ENCODE measurements at places on chromosomes 1 and 21.

- H3K4me3 ChIP-seq = no peak overlapping the region
- DNase-seq = no peak
- H3K27ac ChIP-seq = no peak overlapping the region
- no peaks in the 10 kb centered on the region for H3K4me1 ChIP-seq
Measured at GRCh38 chr1:171860696-171861095, 19.4 kb downstream of the DNM3 start.

DNA sequence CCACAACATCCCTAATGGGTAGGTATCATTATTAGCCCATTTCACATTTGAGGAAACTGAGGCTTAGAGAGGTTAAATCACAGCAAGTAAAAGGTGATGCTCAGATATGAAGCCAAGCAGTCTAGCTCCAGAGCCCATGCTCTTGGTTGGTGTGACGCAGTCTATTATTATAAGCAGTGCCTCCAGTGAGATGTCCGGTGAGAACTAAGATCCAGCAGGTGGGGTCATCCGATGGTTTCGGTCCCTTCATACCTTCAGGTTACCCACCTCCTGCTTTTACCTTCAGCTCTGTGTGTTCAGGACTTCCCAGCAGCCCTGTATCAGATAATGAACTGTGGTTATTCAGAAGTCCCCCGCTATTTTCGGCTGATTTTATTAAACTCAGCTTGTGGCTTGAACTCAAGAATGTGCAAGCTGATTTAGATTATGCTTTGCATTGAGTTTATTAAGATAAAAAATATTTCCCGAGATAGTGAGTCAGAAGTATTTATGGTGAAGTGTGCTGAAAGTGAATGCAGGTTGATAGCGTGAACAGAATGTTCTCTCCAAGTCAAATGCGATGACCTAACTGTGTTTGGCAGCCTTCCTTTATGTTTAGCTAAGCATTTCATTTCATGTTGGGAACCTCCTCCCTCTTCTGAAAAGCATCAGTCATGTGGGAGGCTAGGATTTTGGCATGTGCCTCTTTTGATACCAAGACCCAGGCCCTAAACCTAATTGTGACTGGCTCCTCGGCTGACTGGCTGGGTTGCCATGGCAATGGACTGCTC lies 160.9 kb upstream of the UBE2U start:
- H3K4me1 ChIP-seq = peaks cover 4% of the 10 kb centered on the region
- H3K27me3 ChIP-seq = no peaks in the 10 kb centered on the region
- no peak overlapping the region for H3K4me3 ChIP-seq
- DNase-seq = peak; percentile 38
- no peak overlapping the region for H3K27ac ChIP-seq
- H3K36me3 ChIP-seq = no peaks in the 10 kb centered on the region

DNA sequence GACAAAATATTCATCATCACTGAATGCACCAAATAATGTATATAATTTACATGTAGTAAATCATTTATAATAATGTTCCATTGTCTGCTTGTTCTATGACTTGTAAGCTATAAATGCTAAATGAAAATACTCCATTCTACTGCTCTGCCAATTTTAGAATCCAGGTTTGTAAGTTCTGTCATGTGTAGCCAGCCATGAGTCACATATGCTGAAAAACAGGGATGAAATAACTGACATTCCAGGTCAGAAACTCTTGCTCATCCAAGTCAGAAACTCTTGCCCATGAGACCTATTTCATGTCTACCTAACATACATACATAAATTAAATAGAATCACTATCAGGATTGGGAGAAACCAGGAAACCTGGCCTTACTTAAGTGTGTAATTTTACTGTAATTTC lies 95.6 kb downstream of the ASH1L start:
- no peaks in the 10 kb centered on the region for H3K27me3 ChIP-seq
- no peaks in the 10 kb centered on the region for H3K4me1 ChIP-seq
- no peak for DNase-seq
- no peak overlapping the region for H3K4me3 ChIP-seq
- no peaks in the 10 kb centered on the region for H3K36me3 ChIP-seq

DNA sequence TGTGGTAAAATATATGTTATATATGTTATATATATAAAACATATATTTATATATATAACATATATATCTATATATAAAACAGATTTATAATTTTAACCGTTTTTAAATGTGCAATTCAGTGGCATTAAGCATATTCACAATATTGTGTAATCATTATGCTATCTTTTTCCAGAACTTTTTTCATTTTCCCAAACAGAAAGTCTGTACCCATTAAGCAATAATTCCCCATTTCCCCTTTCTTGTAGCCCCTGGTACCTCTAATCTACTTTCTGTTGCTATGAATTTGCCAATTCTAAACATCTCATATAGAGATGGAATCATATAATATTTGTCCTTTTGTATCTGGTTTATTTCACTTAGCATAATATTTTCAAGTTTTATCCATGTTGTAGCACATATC lies 10.7 kb upstream of the ARHGEF11 start:
- no peaks in the 10 kb centered on the region for H3K27me3 ChIP-seq
- H3K4me1 ChIP-seq = no peaks in the 10 kb centered on the region
- no peak for DNase-seq
- no peaks in the 10 kb centered on the region for H3K36me3 ChIP-seq

Data from ovary (tissue), 10 donors.